ENCODE measurements at places on chromosomes 3 and 15.
A peak's percentile ranks its signal among the peaks of the same experiment; 100 is the strongest.

DNA sequence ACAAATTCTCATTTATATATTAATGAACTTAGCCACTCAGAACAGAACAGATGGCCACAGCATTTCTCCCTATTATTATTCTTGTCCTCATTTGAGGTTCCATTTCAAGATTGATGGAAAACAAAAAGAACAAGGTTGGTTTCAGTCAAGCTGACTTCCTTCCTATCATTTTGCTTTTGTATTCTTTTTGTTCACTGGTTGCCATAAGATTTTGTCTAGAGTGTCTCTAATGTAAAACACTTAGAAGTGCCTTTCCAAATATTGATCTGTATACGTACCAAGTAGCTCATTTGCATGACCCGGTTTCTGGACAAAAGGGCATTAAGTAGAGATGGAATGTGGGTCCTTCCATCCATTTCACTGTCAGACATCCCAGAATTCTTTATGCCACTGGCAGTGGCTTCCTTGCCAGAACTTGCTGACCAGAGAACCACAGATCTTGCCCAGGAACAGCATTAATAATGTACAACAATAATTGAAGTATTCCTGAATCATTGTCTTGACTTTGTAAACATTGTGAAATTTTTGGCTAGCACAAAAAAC, 63.8 kb downstream of the PEX5L start:
- no peak for DNase-seq

DNA sequence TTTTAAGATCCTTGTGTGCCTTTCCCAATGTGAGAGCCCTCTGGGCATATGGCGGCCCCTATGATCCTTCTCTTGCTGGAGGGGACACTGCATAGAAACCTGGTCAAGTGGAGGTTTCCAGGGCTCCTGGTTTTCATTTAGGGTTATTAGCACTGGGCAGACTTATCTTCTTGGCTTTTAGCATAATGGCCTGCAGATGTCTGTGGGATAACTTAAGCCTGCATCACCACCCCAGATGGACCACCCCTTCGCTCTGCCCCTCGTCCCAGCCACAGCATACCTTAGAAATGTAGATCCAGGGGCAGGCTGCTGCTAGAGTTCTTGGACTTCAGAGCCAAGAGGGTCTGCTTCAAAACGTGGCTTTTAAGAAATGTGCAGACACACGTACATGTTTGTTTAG, 340.3 kb upstream of the CTDSPL start:
- DNase-seq: no peak

GRCh38 chr15:86413191-86413590, 333.5 kb downstream of the AGBL1 start:
- DNase-seq: no peak

GRCh38 chr3:133962849-133963248, 66.9 kb downstream of the SLCO2A1 start:
- DNase-seq: no peak

DNA sequence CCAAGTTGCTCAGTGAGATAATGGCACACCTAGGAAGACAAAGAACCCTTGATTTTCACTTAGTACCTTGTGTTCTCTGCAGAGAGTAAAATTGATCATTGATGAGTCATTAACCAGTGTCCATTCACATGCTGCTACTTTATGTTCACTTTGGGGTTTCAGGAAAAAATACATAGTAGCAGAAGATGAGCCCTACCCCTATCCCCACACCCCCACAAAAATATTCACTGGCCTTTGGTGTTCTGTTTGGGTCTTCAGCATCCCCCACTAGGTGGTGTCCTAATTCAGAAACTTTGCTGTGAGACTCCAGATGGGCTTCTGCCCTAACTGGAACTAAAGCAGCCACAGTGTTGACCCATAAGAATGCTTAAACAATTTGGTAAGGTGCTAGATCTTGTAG, 178.8 kb downstream of the KLHL25 start:
- peak; percentile 38 for DNase-seq

- DNase-seq: no peak
Measured at GRCh38 chr3:140085001-140085400, 150.0 kb downstream of the CLSTN2 start.

GRCh38 chr3:31010491-31010890, 116.0 kb upstream of the GADL1 start:
- no peak for DNase-seq

DNA sequence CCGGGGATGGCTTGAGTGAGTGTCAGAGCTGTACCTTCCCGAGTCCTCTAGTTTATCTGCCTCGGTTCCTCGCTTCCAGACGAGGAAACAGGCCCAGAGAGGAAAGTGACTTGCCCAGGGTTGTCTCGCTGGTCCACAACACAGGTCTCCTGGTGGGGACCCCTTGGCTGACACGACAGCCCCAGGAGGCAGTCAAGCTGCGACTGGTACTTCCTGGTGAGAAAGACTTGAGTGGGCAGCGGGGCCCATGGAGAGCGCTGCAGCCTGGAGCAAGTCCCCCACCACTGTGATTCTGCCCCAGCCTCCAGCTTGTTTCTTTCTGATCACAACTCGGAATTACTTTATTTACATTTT, 600 bp upstream of the CHRNA5 start:
- DNase-seq: no peak

DNA sequence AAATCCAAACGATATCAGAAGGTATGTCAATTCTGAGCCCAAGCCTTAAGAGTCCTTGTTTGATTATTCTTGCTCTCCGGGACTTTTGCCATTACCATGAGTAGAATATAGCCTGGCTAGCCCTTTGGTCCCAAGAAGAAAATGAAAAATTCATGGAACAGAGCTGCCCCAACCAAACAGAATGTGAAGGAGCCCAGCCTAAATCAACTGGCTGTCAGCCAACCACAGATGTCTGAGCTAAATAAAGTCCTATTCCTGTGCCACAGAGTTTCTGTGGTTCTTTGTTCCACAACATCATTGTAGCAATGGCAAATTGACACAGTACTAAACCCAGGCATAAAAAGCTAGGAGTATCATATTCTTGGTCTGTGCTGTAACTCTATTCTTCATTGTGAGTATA, 185.2 kb downstream of the CPNE4 start:
- DNase-seq: no peak

- no peak for DNase-seq
Measured at GRCh38 chr3:195761123-195761566, 40.4 kb downstream of the MUC20 start.

GRCh38 chr15:89628301-89628700, 27.0 kb downstream of the KIF7 start:
- no peak for DNase-seq

- DNase-seq: no peak
Measured at GRCh38 chr15:73004462-73004861, 47.8 kb upstream of the NEO1 start.

Measured in CMK (cell line).